ENCODE measurements at places on chromosomes 3 and 15.

DNA sequence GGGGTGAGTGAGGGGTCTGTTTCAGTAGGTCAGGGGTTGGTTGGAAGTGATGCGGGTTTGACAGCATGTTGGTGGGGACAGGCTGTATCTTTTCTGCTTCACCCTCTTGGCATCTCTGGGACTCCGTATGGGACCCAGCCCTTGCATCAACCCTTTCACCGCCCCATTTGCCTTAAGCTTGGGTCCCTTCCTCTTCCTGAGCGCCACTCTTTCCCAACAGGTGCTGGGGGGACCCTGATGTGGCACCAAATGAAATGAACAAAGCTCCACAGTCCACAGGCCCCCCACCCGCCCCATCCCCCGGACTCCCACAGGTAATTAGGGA, 1.1 kb downstream of the EIF4G1 start:
- DNase-seq: no peak

GRCh38 chr15:70588613-70589012, 174.7 kb downstream of the UACA start:
- no peak for DNase-seq

DNA sequence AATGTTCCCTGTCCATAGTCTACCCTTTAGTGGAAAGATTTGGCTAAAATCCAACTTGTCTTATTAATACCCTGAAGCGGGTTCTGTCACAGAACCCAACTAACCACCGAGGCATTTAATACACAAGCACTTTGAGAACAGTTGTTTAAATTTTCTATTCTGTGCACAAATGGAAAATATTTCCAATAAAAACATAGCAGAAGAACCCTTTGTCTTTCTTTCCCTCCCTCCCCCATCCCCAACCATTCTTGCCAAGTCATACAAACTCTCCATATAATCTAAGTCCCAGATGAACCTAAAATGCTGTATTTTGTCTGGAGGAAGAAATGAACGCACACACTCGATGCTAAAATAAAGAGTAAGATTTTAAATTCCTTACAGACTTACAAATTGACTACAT, 126.9 kb upstream of the STRIT1 start:
- DNase-seq: no peak

GRCh38 chr3:139252719-139253118, 91.1 kb upstream of the MRPS22 start:
- DNase-seq: no peak

GRCh38 chr15:39444735-39445470, 136.0 kb upstream of the THBS1 start:
- no peak for DNase-seq

- no peak for DNase-seq
Measured at GRCh38 chr15:74799255-74799855, 13.3 kb upstream of the LMAN1L start.

GRCh38 chr15:82106679-82107078, 60.9 kb upstream of the MEX3B start:
- no peak for DNase-seq

DNA sequence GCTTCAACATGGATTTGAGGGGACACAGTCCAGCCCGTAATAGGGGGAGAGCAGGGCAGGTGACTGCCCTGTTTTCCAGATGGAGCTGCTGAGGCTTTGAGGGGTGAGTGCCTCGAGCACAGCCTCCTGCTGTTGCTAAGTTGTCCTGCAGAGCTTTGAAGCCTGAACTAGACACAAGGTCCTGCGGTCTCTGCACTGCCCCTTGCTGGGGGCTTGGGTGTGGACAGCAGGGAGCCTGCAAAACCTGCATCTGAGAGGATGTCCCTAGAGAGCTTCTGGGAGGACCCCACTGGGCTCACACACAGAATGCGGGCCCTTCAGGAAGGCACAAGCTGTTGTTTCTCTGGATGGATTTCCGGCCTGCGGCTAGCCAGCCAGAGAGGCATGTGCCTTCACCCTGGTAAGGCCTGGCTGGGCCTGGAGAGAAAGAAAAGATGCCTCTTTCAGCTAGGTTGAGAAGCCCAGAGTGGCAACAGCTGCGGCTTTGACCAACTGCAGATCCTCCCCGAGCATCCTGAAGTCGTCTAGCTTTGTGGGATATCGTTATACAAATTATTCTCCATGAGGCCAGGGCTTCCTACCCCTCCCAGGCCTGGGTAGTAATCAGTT, 226.2 kb downstream of the SLCO3A1 start:
- no peak for DNase-seq

- peak; percentile 69 for DNase-seq
Measured at GRCh38 chr3:147361454-147362420, 44.6 kb downstream of the ZIC4 start.

- no peak for DNase-seq
Measured at GRCh38 chr3:43296565-43296964, 10.2 kb downstream of the SNRK start.

GRCh38 chr3:71095511-71096291, 487.8 kb downstream of the FOXP1 start:
- no peak for DNase-seq

DNA sequence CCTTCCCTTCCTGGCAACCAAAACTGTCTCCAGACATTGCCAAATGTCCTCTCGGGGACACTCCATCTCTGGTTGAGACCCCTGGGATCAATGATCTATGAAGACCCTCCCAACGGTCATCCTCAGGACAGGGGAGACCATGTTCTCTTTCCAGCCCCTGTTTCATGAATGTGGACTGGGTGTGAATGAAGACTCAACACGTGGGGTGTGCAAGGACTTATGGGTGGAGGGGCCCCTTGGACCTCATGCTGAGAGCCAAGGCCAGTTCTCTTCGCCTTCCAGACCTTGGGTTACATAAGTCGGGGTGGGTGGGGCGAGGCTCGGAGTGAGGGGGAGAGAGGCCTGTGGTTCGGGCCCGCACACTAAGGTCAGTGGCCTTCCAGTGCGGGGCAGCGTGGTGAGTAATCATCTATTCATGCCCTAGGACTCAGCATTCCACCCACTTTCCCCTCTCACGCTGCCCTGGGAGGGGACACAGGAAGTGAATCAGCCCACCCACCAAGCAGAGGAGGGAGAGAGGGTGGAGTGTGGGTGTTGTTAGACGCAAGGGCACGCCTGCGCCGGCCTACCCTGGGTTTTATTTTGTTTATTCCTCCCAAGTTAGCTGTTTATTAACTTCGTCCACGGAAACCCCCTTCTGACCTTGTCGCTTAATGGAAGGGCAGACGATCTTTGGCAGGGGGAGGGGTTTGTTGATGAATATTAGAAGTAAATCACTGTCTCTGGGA, 6.7 kb downstream of the PAQR5 start:
- peak; percentile 56 for DNase-seq

DNA sequence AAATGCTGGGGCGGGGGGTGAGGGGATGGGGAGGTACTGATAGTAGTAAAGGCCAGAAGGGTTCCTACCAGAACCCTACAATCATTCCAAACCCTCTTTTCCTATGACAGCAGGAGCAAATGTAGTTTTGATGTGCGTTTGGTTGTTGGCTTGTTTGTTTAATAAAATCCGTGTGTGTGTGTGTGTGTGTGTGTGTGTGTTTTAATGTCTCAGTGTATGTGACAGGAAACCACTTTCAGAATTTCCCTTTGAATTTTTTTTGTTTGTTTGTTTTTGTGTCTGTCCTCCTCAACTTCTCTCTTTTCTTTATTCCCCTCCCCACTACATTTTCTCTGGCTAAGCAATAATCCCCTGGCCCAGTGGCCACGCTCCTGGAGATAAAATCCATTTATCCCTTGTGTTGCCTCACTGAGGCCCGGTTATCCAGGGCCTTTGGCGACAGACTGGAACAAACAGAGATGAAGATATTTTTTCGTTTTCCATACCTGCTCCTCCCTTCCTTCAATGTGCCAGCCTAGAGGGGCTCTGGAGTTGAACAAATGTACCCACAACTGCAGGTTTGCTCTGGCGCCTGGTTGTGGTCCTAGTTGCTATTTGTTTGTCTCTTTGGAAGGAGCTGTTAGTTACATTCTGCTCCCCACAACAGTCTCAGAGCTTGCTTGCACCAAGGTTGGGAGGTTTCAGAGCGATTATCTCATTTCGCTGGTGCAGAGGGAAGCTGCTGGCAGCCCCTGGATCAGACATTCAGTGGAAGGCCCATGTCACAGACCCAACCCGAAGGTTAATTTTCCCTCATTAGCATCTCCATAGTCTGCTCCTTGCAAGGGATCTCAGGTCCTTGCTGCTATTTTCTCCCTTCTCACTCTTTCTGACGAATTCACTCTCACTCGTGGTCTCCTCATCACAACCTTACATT, 17.9 kb downstream of the NR2F2 start:
- DNase-seq: no peak

- no peak for DNase-seq
Measured at GRCh38 chr3:182533394-182533793, 259.9 kb upstream of the ATP11B start.

GRCh38 chr3:64179860-64180259, 45.4 kb downstream of the PRICKLE2 start:
- no peak for DNase-seq

- DNase-seq: no peak
Measured at GRCh38 chr3:35739964-35740527, 100.7 kb downstream of the ARPP21 start.

DNA sequence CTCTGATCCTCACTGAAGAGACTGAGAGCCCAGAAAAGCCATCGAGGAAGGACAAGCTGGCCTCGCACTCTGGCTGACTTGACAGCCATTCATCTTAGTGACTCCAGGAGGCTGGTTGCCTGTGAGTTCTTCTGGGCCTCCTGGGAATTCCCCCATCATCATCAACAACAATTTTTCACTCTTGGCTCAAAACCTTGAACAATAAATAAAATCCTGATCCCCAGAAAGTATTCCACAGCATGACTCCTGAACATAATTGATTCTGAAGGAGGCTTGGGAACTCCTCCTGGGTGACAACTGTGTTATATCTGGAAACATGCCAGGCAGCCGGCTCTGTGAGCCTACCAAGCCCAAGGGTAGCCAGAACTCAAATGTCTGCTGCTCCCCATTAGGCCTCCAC, 188.6 kb downstream of the SHQ1 start:
- no peak for DNase-seq

GRCh38 chr3:133944181-133944580, 48.5 kb upstream of the RAB6B start:
- no peak for DNase-seq

- peak; percentile 57 for DNase-seq
Measured at GRCh38 chr15:69414701-69415167, 585 bp downstream of the KIF23 start.

GRCh38 chr3:95752199-95752598, 1062.2 kb upstream of the EPHA6 start:
- no peak for DNase-seq

- no peak for DNase-seq
Measured at GRCh38 chr15:40052604-40053003, 13.6 kb upstream of the SRP14 start.

- no peak for DNase-seq
Measured at GRCh38 chr3:45029661-45030060, 3.6 kb downstream of the CLEC3B start.

DNA sequence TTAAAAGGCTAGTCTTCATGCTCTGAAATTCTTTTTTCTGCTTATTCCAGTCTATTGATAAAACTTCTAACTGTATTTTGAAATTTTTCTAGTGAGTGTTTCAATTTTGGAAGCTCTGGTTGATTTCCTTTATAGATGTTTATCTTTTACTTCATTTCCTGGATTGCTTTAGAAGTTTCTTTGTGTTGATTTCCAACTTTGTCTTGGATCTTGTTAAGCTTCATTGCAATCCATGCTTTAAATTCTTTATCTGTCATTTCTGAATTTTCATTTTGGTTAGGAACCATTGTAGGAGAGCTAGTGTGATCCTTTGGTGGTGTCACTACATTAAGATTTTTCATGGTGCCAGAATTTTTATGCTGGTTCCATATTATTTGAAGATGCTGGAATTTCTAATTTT, 105.2 kb upstream of the DCBLD2 start:
- no peak for DNase-seq

DNA sequence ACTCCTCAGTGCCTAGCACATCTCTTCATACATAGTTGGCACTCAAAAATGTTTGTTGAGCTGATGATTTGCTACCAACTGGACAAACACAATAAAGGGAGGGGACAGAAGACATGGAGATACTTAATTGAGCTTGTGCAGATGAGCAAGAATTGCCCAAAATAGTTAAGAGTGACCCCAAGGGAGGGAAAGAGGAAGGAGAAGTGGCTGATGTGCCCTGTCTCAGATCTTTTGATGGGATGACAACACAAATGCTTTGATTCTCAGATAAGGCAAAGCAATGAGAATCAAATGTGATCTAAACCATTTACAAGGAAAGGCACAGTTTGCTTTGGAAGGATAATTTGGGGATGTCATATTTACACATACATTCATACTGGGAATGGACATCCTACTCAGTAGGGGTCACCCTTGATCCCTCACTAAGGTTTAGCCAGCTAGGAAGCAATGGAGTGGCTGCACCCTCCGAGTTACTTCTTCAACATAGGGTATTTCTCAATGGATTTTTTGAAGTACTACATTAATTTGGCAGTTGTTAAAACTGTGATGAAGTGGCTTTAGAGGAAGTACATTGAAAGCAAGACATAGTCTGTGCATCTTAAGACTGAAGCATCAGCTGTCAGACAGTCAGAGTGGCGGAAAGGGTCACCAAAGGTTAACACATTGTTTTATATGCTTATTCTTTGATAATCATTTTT, 21.9 kb upstream of the SSR3 start:
- no peak for DNase-seq

DNA sequence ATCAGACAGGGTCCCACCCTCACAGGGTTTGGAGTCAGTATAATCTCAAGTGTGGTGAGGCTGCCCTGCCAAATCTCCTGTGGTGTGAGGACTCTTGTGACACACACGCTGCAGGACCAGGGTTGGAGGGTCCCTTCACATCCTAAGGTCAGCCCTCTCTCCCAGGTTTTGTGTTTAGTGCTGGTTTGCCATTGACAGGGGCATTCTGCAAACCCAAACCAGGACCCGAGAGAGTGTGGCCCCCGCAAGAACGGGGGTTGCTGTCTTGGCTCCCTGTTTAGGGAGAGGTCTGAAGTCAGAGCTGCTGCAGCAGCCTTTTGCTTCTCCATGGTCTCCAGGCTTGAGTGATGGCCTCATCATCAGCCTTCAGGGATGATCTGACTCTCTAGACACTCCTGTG, 14.7 kb downstream of the FAM107A start:
- DNase-seq: no peak

GRCh38 chr3:49804141-49805041, 1.3 kb downstream of the INKA1 start:
- DNase-seq: no peak

- DNase-seq: no peak
Measured at GRCh38 chr15:29130951-29131839, 138.4 kb downstream of the NSMCE3 start.

- no peak for DNase-seq
Measured at GRCh38 chr3:15438983-15439382, 11.6 kb downstream of the EAF1 start.

DNA sequence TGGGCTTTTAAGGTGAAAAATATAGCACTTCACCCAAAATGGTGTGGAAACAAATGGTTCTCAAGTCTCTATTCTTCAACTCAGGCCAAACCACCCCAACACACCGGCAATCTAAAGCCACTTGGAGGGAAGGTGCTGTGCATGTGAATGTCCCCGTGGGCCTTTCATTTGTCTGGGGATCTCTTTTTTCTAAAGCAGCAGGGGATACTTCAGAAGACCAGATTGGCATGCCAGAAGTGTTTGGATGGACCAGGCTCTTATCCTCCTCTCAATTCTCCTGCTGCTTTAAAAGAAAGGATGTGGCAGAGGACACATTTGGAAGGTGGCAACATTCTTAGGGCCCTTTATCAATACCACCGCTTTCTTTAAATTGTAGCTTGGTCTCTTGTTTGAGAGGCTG, 193.1 kb downstream of the MEIS2 start:
- no peak for DNase-seq

All from K562 (cell line).